ENCODE measurements at places on chromosomes 6 and 20. TPM values are rescaled to one million over a fixed set of nuclear protein-coding genes. Genes with fewer than 3 reads are reported as not detected.

Gene C6orf58
- not detected for total RNA-seq

Gene HLA-DQB2
- total RNA-seq = 1.3 TPM

Gene BTN1A1
- not detected for total RNA-seq

Gene C6orf132
- total RNA-seq = 0.02 TPM

Gene ROMO1
- 103 TPM for total RNA-seq

Gene NRN1
- 8.7 TPM for total RNA-seq

Gene ABHD16B
- not detected for total RNA-seq

Gene DLL1
- 0.58 TPM for total RNA-seq

Gene PEDS1
- 27.9 TPM for total RNA-seq

Gene CLDN20
- total RNA-seq = not detected

DNA sequence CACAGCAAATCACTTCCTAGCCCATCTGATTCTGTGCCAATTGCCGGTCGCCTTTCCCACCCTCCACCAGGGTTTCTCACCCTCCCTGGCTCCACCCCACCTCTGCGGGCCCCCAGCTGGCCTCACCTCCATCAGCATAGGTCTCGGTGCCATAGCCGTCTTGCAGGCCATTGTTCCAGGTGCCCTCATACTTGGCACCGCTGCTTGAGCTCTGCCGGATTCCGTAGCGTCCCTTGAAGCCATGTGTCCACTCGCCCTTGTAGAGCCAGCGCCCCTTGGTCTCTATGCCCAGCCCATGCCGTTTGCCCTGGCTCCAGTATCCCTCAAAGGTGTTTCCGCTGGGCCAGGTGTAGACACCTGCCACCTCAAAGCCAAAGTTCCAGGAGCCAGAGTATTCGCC is 787 bp downstream of the JPH2 start:
- no peak for DNase-seq

DNA sequence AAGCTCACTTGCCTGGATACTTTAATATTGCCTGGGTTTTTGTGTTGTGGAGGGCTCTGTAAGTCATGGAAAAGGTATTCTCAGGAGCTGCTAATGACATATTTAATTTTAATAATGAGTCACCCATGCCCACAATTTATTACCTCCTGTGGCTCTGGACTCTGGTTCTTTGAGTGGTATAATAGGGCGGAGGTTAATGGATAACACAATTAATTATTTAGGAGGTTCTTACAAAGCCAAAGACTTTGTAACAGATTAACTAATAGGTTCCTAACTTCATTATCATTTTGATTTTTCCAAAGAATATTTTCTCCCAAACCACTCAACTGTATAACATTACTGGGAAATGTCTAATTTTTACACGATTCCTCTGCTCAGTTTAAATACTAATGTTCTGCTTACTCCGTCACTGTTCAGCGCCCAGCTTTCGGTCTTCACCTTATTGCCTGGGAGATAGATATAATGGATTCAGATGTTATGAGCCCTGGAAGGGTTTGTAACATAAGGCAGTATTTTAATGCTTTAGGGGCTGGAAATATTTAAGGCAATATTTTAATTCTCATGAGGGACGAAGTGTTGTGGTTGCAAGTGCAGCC is 29.4 kb downstream of the PHACTR3 start:
- DNase-seq = no peak

DNA sequence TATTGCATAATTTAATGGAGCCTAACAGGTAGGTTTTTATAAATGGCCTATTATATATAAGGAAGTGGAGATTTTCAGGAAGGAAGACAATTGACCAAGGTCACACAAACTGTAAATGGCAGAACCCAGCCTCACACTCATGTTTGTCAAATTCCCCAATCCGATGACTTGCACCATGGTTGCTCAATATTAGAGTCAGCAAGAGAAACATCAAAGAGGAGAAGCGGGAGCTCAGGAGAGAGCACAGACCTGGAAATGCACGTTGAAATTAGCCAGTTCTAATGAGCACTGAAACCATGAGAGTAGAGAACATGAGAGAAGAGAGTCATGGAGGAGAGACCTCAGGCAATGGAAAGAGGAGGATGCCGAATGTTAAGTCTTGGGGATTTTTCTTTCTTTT is 13.5 kb upstream of the MLIP start:
- no peak for DNase-seq

GRCh38 chr6:138428944-138429598 is 25.0 kb downstream of the HEBP2 start:
- peak; percentile 35 for DNase-seq

GRCh38 chr6:139295901-139296300 is 4.1 kb upstream of the TXLNB start:
- no peak for DNase-seq

DNA sequence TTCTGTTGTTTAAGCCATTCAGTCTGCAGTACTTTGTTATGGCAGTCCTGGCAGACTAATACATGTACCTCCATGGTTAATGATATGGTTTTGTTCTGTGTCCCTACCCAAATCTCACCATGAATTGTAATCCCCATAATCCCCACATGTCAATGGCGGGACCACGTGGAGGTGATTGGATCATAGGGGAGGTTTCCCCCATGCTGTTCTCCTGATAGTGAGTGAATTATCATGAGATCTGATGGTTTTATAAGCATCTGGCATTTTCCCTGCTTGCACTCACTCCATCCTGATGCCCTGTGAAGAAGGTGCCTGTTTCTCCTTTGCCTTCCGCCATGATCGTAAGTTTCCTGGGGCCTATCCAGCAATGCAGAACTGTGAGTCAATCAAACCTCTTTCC is 57.5 kb upstream of the NT5E start:
- no peak for DNase-seq

DNA sequence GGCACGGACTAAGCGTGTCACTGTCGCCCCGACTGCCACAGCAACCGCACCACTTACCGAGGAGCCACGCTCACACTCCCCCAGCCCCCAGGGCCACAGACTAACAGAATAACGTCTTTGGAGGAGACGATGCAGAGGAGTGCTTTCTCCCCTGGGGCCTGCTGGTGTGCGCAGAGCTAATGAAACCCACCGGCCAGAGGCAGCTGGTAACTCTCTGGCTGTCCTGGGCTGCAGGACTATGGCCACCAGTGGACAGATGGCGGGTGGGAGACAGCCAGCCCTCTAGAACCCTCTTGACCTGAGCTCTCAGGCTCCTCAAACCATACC is 228.0 kb downstream of the DLL1 start:
- DNase-seq = no peak

DNA sequence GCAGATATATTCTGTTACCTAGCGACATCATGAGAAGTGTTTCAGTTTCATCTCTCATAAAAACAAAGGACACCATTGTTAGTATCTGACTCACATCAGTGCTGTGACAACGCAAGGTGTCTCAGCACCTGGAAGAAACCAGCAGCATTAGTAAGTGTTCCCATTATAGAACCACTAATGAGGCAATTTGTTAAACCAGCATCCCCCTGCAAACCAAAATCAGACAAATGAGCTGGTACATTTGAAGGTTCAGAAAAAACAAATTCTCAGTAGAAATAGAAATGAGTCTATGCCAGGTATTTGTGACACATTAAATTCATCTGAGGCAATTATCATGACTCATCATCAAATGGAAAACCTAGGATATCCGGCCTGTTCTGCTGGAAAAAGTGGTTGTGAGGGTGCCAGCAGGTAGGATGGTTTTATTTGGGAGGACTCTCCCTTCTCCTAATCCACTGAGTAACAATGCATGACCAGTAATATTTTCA is 151.7 kb downstream of the TMEM200A start:
- peak; percentile 29 for DNase-seq

- no peak for DNase-seq
These were observed 72.2 kb downstream of the RIN2 start for GRCh38 chr20:19830211-19830785.

DNA sequence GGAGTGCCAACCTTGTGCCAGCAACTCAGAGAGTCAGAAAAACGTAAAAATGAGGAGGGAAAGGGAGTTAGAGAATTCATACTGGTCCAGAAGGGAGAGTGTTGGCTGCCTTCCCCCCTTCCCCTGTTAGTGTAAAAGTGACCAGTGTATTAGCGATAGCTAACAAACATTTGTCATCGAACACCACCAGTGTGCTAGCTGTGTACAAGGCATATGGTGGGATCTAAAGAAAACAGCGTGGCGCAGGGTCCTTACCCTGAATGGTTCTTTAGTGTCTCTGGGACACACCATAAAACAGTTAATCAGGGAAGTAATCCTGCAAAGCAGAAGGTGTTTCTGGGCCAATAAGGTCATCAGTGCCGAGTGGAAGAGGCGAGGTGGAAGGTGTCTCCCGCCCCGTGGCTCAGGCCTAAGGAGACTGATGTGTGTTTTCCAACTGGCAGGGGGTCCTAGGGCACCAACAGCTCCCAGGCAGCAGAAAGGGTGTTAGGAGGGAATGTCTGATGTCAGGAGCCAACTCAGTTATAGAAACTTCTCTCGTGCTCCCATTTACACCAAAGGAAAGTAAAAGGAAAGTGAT is 91.9 kb downstream of the TCP11 start:
- no peak for DNase-seq

GRCh38 chr6:15533379-15534026 is 129.3 kb downstream of the DTNBP1 start:
- no peak for DNase-seq

- no peak for DNase-seq
These were observed 79.7 kb downstream of the MMS22L start for GRCh38 chr6:97203343-97203742.

GRCh38 chr6:132314432-132314831 is 86.8 kb downstream of the MOXD1 start:
- no peak for DNase-seq

DNA sequence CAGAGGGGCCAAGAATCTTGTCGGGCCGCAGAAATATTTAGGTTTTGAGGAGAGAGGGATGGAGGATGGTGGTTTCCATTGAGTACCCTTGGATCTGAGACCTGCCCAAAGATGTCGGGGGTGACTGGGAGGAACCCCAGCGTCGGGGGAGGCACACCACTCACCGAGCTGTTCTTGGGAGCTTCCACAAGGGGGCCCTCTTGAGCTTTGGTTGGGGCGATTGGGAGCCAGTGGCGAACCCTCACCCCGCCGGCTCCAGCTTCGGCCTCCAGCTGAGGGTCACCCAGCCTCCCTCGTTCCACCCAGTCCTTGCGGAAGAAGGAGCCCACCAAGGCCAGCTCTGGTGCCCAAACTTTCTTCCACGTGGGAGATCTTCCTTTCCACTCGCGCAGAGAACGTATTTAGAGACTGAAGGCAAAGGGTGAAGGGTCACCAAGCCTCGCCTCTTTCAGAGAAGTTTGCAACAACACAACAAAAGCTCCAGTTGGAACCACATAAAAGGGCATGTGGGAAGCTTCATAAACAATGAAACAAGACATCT is 33.6 kb downstream of the APCDD1L start:
- peak; percentile 42 for DNase-seq

- no peak for DNase-seq
These were observed 32.4 kb downstream of the DUSP22 start for GRCh38 chr6:324729-325125.

DNA sequence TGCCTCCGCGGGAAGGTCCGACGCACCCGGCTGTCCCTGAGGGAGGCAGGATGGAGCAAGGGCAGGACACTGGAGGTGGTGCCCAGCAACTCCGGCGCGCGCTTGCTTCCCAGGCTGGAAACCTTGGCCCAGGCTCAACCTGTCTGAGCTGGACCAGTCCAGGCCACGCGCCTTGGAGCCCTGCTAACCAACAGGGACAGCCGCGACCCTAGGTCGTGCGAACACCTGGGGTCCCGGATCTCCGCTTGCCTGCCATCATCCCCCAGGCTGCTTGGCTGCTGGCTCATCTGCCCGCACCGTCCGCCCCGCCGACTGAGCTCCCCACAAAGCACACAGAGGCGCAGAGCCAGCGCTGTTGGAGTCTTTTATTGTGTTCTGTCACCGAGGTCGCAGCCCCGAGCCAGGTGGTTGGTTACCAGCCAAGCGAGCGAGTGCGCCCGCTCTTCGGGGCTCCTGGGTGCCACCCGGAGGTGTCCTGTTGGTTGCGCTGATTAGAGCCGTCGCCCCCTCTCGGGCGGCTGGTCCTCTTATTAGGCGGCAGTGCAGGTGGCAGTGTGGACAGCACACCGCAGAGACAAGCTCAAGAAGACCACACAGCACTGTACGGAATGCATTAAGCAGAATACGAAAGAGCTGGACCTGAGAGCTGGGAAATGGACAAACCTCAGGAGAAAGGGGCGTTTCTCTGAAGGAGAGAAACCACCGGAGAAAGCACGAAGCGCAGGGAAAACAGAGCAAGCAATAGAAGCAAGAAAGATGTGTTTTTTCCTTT is 3.8 kb downstream of the COL12A1 start:
- DNase-seq = no peak

DNA sequence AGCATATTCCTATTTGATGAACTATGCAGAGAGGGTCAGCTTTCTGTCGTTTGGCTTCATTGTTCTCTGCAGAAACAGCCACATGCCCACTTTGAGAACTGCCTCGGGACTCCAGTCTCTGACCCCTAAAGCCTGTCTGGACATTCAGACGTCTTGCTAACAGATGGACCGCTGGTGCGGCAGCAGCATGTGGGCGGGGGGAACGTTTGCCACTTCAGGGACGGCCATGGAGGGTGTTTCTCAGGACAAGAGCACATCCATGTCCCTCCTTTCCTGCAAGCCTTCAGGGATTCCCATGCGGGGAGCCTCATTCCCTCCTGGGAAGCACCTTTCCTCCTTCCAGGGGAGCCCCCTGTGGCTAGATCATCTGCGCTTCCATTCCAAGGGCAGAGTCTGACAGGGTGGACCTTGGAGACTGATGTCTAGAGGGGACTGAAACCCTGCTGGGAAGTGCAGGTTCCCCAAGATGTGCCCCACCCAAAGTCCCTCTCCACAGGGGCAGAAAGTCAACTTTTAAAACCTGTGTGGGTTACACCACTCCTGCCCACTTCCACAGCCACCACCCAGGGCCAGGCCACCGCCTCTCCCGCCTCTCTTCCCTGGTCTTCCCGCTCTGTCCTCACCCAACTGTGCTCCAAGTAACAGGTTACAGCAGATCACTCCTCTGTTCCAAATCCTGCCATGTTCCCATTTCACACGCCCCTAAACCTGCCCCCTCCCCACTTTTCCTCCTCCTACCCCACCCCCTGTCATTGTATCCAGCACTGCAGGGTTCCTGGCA is 94.8 kb upstream of the PMEPA1 start:
- no peak for DNase-seq

- DNase-seq = no peak
These were observed 20.1 kb upstream of the RNGTT start for GRCh38 chr6:88983532-88983931.

GRCh38 chr20:32045999-32046398 is 6.0 kb upstream of the HCK start:
- no peak for DNase-seq

All from activated CD4-positive, alpha-beta T cell treated with anti-CD3 and anti-CD28 coated beads, Interleukin-2, amount 10 ng/mL, durations not matched to agents 7 days and 5 days (primary cell).